Prostate gland (tissue), 2 donors: ENCODE measurements at places on chromosomes 4 and X. TPM values are rescaled to one million over a fixed set of nuclear protein-coding genes. Genes with fewer than 3 reads are reported as not detected.

GASK1B gene
- total RNA-seq, result 27.3 TPM

KLF3 gene
- 47.7 TPM for total RNA-seq

FAM133A gene
- 15.1 TPM for total RNA-seq

HPRT1 gene
- 14.9 TPM for total RNA-seq

RBMXL3 gene
- total RNA-seq, result not detected

CYLC1 gene
- 1.2 TPM for total RNA-seq

BGN gene
- 16.9 TPM for total RNA-seq

BST1 gene
- total RNA-seq, result 2.3 TPM

DNA sequence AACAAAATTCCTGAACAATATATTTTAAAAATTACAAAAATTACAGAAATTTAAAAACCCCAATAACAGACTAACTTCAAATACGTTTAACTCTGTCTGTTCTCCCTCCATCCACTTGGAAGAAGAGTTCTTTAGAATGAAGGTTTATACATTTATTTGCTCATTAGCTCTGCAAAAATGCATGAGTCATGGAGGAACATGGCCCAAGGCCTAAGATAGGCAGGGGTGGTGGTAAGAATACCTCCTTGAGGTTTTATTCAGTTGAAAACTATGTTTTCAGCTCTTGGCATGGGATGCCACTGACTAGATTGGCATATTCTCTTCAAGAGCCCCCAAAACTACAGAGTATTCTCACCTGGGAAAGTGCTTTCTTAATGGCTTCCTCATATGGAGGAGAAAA, 8.8 kb upstream of the LRRC66 start:
- H3K27ac ChIP-seq, result no peak overlapping the region
- H3K4me3 ChIP-seq, result no peak overlapping the region
- no peaks in the 10 kb centered on the region for H3K36me3 ChIP-seq
- DNase-seq, result no peak
- H3K27me3 ChIP-seq, result no peaks in the 10 kb centered on the region

DNA sequence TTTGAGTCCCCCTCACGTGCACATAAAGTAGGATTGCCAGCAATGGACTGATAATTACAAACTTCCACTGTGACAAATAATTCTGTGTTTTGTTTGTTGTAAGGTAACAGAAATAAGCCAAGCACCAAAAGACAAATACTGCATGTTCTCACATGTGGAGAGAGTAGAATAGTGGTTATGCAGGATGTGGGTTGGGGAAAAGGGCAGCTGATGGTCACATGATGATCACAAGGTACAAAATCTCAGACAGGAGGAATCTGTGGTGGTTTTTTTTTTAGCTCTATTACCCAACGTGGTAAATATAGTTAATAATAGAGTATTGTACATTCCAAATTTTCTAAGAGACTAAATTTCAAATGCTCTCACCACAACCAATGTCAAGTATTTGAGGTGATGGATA, 182.3 kb downstream of the BANK1 start:
- H3K4me3 ChIP-seq, result no peak overlapping the region
- H3K4me1 ChIP-seq, result no peaks in the 10 kb centered on the region
- DNase-seq, result no peak
- H3K36me3 ChIP-seq, result no peaks in the 10 kb centered on the region

GRCh38 chrX:17802756-17803155, 58.3 kb downstream of the RAI2 start:
- no peaks in the 10 kb centered on the region for H3K4me1 ChIP-seq
- DNase-seq, result no peak
- no peaks in the 10 kb centered on the region for H3K36me3 ChIP-seq
- no peaks in the 10 kb centered on the region for H3K27me3 ChIP-seq
- no peak overlapping the region for H3K27ac ChIP-seq
- no peak overlapping the region for H3K4me3 ChIP-seq

DNA sequence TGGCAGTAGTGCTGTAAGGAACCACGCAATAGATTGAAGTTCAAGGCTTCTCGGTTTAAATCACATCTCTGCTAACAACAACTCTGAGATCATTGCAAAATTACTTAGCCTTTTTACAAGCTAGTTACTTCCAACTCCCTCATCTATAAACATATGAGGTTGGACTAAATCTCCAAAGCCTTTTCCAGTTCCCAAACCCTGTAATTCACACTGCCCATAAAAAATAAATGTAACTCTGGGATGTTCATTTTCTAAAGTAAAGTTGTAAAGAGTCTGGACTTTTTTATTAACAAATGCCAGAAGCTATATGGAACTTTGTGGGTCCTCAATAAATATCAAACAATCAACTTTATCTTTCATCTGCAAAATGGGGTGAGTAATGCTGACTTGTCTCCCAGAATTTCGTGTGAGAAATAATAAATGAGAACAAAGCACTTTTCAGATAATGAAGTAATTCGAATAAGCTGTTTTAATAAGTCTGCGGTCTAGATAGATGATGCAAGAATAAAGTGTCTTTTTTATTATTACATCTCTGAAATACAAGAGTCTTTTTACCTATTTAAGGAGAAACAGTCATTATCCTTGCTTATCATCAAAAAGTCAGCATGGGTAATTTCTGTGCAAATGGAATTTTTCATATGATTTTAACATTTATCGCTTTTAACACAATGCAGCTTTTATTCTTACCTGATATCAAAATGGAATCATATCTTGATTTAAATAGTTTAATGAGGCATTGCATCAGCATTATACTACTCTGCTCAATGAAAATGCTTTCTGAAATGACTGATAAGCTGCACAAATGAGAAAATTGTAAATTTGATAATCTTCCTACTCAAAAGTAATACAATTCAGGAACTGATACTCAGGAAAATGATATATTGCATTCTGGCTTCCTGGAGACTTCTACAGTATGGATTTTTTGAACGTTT, 252.6 kb downstream of the BANK1 start:
- no peaks in the 10 kb centered on the region for H3K27me3 ChIP-seq
- no peaks in the 10 kb centered on the region for H3K4me1 ChIP-seq
- no peak overlapping the region for H3K4me3 ChIP-seq
- H3K27ac ChIP-seq, result no peak overlapping the region
- DNase-seq, result no peak

- no peaks in the 10 kb centered on the region for H3K4me1 ChIP-seq
- DNase-seq, result no peak
- H3K27ac ChIP-seq, result no peak overlapping the region
- H3K4me3 ChIP-seq, result no peak overlapping the region
Measured at GRCh38 chr4:30538794-30539193, 181.4 kb upstream of the PCDH7 start.

GRCh38 chrX:50161127-50161526, 39.7 kb downstream of the AKAP4 start:
- H3K36me3 ChIP-seq, result no peaks in the 10 kb centered on the region
- DNase-seq, result no peak
- no peaks in the 10 kb centered on the region for H3K4me1 ChIP-seq

GRCh38 chr4:89249313-89249712, 58.3 kb downstream of the GPRIN3 start:
- no peak overlapping the region for H3K4me3 ChIP-seq
- no peak for DNase-seq
- no peaks in the 10 kb centered on the region for H3K4me1 ChIP-seq
- H3K27ac ChIP-seq, result no peak overlapping the region

DNA sequence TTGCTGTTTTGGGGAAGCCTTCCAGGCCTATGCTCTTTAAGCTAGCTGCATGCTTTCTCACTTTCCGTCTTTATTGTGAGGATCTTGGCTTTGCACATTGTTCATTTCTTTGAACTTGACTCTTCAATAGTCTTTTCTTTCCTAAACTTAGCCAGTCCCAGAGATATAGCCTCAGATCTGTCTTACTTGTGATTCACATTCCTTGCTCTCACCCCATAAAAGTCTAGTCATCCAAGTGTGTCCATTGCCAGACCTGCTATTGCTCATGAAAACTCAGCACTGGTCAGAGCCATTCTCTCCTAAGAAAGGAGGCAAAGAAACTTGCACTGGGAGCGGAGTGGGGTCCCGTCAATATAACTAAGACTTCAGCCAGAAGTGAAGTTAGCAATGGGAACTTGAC, 275.0 kb upstream of the CTSO start:
- DNase-seq, result no peak
- no peak overlapping the region for H3K27ac ChIP-seq
- no peak overlapping the region for H3K4me3 ChIP-seq
- H3K4me1 ChIP-seq, result no peaks in the 10 kb centered on the region
- no peaks in the 10 kb centered on the region for H3K36me3 ChIP-seq

- H3K27me3 ChIP-seq, result no peaks in the 10 kb centered on the region
- no peak overlapping the region for H3K27ac ChIP-seq
- H3K4me3 ChIP-seq, result no peak overlapping the region
- no peak for DNase-seq
Measured at GRCh38 chr4:94746746-94747145, 11.0 kb upstream of the BMPR1B start.

DNA sequence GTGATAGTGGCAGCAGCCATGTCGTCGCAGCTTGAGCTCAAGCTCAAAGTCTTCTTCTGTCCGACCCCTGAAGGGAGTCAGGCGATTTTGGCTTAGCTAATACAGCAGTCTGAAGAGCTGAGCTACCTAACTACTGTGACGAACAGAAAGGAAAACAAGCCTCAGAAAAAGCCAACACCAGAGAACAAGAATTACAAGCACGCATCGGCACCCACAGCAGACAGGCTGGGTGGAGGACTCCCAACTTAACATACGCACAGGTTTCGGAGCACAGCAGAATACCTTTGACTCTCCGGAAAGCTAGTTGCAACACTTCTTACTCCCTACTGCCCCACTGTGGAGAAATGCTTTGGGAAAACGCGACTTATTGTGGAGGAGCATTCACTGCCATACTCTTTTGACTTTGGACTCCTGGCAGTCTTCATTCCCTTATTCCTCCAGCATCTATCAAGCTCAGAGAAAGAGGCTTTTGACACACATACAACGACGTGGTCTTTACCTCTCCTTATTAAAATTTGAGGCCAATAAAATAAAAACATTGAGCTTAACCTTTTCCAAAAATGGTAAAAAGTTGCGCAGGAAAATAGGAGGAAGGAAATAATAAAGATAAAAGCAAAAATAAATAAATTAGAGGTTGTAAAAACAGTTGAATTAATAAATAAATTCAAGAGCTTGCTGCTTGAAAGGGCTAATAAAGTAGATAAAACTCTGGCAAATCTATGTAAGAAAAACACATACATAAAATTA, 41.3 kb upstream of the GPC3 start:
- H3K27me3 ChIP-seq, result no peaks in the 10 kb centered on the region
- H3K27ac ChIP-seq, result no peak overlapping the region
- no peaks in the 10 kb centered on the region for H3K4me1 ChIP-seq
- no peaks in the 10 kb centered on the region for H3K36me3 ChIP-seq
- peak; percentile 32 for DNase-seq
- no peak overlapping the region for H3K4me3 ChIP-seq

- H3K36me3 ChIP-seq, result no peaks in the 10 kb centered on the region
- no peak overlapping the region for H3K27ac ChIP-seq
- no peak for DNase-seq
- H3K27me3 ChIP-seq, result no peaks in the 10 kb centered on the region
- H3K4me1 ChIP-seq, result no peaks in the 10 kb centered on the region
Measured at GRCh38 chr4:89658701-89659024, 178.3 kb downstream of the SNCA start.

- no peak overlapping the region for H3K4me3 ChIP-seq
- no peaks in the 10 kb centered on the region for H3K27me3 ChIP-seq
- H3K27ac ChIP-seq, result no peak overlapping the region
- H3K36me3 ChIP-seq, result no peaks in the 10 kb centered on the region
- no peaks in the 10 kb centered on the region for H3K4me1 ChIP-seq
- DNase-seq, result no peak
Measured at GRCh38 chr4:40369437-40370274, 34.5 kb downstream of the CHRNA9 start.

- no peaks in the 10 kb centered on the region for H3K36me3 ChIP-seq
- H3K4me3 ChIP-seq, result no peak overlapping the region
- H3K27ac ChIP-seq, result no peak overlapping the region
- no peaks in the 10 kb centered on the region for H3K27me3 ChIP-seq
- no peak for DNase-seq
Measured at GRCh38 chrX:134570899-134571298, 87.4 kb downstream of the PLAC1 start.

GRCh38 chr4:184287697-184288255, 70.1 kb upstream of the ENPP6 start:
- no peak overlapping the region for H3K4me3 ChIP-seq
- peaks cover 3% of the 10 kb centered on the region for H3K4me1 ChIP-seq
- H3K27ac ChIP-seq, result peak overlapping the region; percentile 82
- no peaks in the 10 kb centered on the region for H3K27me3 ChIP-seq
- H3K36me3 ChIP-seq, result no peaks in the 10 kb centered on the region
- peak; percentile 94 for DNase-seq

- DNase-seq, result peak; percentile 6
- no peak overlapping the region for H3K27ac ChIP-seq
- no peak overlapping the region for H3K4me3 ChIP-seq
- no peaks in the 10 kb centered on the region for H3K36me3 ChIP-seq
- H3K27me3 ChIP-seq, result no peaks in the 10 kb centered on the region
Measured at GRCh38 chrX:117996408-117996807, 120.2 kb downstream of the KLHL13 start.

GRCh38 chr4:20254511-20255250, 3.0 kb downstream of the SLIT2 start:
- peak overlapping the region; percentile 52 for H3K4me3 ChIP-seq
- peak overlapping the region; percentile 41 for H3K27ac ChIP-seq
- no peaks in the 10 kb centered on the region for H3K4me1 ChIP-seq
- peaks cover 4% of the 10 kb centered on the region for H3K27me3 ChIP-seq

- DNase-seq, result no peak
- H3K27ac ChIP-seq, result no peak overlapping the region
- no peaks in the 10 kb centered on the region for H3K36me3 ChIP-seq
- H3K27me3 ChIP-seq, result no peaks in the 10 kb centered on the region
- no peaks in the 10 kb centered on the region for H3K4me1 ChIP-seq
Measured at GRCh38 chr4:151475035-151475714, 66.2 kb downstream of the FHIP1A start.

DNA sequence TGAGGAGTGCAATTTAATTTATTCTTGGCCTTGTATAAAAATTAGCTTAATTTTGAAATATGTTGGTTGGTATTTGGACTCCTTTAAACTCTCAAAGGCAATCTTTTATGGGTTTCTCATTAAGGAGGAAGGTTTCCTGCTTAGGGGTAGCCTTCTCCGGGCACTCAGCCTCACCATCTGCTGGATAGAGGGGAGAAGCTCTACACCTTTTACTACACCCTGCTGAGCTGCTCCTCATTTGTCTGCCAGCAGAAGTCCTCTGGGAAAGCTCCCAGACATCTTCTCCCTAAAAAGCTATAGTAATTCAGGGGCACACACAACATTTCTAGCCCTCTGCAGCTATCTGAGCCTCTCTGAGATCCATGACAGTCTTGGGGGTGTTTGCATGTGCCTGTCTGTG, 179.1 kb downstream of the SOWAHB start:
- H3K27ac ChIP-seq, result no peak overlapping the region
- H3K36me3 ChIP-seq, result no peaks in the 10 kb centered on the region
- H3K27me3 ChIP-seq, result no peaks in the 10 kb centered on the region
- no peak for DNase-seq
- H3K4me1 ChIP-seq, result peaks cover 12% of the 10 kb centered on the region
- H3K4me3 ChIP-seq, result no peak overlapping the region

DNA sequence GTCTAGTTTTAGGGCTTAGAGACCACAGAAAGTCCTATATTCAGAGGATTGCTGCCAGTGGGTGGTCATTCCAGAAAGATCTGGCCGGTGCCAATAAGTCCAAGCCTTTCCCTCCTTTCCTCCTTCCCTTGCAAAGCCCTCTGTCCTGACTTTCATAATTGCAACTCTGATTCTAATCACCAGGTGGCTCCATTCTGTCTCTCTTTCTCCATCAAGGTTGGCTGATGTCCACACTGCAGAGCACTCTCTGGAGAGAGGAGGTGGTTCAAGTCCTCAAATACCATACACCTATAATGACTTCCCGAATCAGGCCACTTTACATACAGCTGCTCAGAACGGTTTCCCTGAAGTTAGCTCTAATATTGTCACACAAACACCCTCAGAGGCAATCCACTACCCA, 22.4 kb upstream of the ARMCX4 start:
- no peaks in the 10 kb centered on the region for H3K27me3 ChIP-seq
- no peaks in the 10 kb centered on the region for H3K4me1 ChIP-seq
- H3K4me3 ChIP-seq, result no peak overlapping the region
